ENCODE measurements at places on chromosomes 1 and 21. TPM values are rescaled to one million over a fixed set of nuclear protein-coding genes. Genes with fewer than 3 reads are reported as not detected.

CHRM3 gene
- polyA plus RNA-seq = 6.5 TPM

RABGAP1L gene
- 38.1 TPM for polyA plus RNA-seq

DNA sequence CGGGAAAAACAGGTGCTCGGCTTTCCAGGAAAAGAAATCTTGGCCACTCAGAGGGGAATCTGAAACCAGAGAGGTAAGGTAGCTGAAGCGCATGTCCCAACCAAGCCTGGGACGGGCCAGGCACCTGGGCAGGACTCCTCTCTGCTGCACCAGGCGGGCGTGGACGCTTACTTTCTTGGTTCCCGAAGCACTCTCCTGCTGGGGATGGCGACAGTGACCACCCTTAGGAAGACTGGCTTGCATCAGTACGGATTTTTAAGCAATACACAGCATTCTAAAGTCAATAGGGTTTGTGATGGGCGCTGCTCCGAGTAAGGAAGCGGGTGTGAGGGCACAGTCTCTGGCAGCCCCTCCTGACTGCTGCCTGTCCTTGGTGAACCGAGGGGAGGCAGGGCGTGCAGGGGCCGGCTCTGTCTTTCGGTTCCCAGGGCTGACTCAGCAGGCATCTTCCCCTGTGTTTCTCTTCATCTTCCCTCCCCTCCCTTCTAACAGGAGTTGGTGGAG, 74.9 kb upstream of the ANGPTL1 start:
- no peak for DNase-seq

GRCh38 chr1:199706826-199707606, 320.5 kb upstream of the NR5A2 start:
- no peak for DNase-seq

DNA sequence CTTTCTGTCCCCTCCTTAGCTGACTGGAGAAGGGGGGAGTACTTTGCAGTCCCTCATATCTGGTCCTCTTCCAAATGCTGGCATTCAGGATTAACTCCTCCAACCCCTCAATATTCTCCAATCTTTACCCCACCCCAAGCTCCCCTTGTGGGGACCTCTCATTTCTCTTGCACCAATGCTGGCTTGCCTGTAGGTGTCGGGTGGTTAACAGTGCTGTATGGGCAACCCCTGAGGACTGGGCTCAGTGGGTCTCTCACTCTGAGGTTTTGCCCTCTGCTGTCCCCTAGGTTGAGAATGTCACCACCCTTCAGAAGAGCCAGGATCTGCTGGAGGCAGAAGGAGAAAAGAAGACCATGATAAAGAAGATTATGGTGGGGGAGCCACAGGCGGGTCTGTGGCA, 27.0 kb downstream of the MROH7 start:
- DNase-seq = no peak

- no peak for DNase-seq
Observed at GRCh38 chr1:43978264-43978550, 803 bp upstream of the B4GALT2 start.

DNA sequence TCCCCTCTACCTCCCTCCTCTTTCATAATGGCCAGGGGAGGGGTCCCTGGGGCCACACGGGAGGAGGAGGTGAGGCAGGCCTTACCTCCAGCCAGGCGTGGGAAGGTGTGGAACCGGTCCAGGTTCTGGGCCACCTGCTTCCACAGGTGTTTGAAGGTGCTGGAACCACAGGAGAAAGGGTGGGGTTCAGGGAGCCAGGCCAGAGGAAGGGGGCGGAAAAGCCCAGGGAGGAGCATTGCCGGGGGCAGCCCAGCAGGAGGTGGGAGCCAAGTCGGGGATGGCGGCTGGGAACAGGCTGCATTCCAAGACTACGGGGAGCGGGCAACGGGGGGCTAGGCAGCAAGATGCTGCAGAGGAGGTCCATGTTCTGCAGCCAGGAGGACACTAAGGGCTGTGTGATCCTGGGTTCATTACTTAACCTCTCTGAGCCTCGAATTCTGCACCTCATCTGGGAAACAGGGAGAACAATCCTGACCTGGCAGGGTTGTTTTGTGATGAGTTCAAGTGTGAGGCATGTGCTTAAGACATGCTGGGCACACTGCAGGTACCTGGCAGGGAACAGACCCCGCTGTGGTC, 19.8 kb upstream of the TAS1R2 start:
- DNase-seq = no peak

- no peak for DNase-seq
Observed at GRCh38 chr1:22380024-22380785, 71.4 kb upstream of the ZBTB40 start.

GRCh38 chr1:170664093-170664827, at the start of gene PRRX1:
Gene PRRX1 (plus strand): TSS chr1:170664131. CDS start chr1:170664219, 88 bp downstream.
- no peak for DNase-seq

DNA sequence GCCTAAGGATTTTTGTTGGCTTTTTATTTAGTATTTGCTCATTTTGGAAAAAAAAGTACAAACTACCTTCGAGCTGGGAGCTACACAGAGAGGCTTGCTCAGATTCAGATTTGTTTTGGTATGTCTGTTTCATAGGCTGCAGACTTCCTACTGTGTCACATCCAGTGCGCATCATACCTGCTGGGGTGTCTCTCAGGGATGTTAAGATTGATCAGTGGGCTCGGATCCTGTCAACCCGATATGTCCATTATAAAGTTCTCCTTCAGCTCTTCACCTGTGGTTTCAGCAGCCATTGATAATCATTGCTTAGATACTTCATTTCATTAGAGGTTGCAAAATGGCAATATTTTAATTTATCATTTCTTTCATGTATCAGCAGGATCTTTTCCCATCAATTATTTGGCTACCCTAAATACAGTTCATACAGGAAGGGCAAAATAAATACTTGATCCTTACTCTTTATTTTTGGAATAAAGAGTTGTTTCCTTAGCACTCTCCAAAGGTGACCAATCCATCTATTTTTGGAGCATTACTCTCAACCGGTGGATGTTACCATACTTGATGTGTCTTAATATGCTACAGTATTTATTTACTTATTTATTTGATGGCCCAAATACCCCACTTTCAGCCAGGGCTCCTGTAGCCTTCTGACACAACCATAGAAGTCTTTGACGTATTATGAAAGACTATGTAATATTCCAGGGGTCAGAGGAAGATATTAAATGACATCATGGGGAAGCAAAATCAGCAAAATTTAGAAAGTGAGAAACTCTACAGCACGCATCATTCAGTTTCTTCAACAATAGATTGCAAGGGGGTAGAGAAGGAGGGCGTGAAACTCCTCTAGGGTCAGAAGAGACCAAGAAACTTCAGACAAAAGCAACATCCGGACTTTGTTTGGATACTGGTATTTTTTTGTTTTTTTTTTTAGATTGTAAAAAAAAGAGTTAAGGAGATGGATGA, 55.3 kb upstream of the HNRNPU start:
- DNase-seq = no peak

DNA sequence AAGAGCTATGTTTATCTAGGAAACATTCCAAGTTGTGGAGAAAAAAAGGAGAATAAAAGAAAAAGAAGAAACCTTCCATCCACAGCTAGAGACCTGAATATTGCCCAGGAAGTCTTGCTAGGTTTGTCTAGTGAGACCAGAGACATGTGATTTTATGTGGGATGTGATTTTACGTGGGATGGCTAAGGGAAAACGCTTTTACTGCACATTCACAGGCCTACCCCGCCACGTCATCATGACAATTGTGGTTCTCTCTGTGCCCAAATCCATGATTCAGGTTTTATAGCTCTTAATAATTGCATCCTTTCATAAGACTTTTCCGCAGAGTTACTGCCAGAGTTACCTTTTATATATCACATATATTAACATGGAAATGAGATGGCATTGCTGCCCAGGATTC, 86.4 kb upstream of the SSX2IP start:
- no peak for DNase-seq

Data from renal pelvis (tissue), 12 donors.